ENCODE measurements at places on chromosomes 12 and 14.
A peak's percentile ranks its signal among the peaks of the same experiment; 100 is the strongest.

GRCh38 chr12:79955561-79955960 lies 20.7 kb upstream of the PPP1R12A start:
- no peak for DNase-seq

- no peak for DNase-seq
Measured at GRCh38 chr14:105143451-105144025, 25.0 kb downstream of the JAG2 start.

DNA sequence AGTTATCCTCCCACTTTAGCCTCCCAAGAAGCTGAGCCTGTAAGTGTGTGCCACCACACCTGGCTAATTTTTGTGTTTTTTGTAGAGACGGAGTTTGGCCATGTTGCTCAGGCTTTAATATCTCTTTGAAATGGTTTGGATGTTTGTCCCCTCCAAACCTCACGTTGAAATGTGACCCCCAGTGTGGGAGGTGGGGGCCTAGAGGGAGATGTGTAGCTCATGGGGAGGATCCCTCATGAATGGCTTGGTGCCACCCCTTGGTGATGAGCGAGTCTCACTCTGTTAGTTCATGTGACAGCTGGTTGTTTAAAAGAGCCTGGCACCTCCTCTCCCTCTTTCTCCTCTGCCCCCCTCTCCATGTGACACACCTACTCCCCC lies 23.6 kb upstream of the TTC7B start:
- DNase-seq, result no peak

GRCh38 chr12:49805409-49805808 lies 22.8 kb downstream of the NCKAP5L start:
- no peak for DNase-seq

DNA sequence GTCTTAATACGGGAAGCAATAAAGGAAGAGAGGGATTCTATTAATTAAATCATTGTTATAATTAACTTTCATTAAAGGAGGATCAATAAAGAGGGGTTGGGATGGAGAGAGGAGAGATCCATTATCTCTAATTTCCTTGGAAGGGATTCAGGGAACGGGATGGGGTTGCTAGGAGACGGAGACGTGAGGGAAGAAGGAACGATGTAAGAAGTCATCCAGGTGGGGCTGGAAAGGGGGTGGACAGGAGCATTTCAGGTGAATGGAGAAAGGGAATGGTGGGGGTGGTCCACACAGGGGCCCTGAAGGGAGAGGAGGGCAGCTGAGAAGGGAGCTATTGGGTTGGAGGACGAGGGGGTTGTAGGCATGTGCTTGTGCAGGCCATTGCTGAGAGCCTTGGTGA lies 17.2 kb downstream of the CALCOCO1 start:
- DNase-seq, result no peak

- no peak for DNase-seq
Measured at GRCh38 chr14:80678436-80678835, 263.1 kb downstream of the CEP128 start.

GRCh38 chr14:54675236-54676128 lies 108.6 kb downstream of the SAMD4A start:
- no peak for DNase-seq

- DNase-seq, result no peak
Measured at GRCh38 chr14:44369401-44370123, 137.5 kb downstream of the FSCB start.

DNA sequence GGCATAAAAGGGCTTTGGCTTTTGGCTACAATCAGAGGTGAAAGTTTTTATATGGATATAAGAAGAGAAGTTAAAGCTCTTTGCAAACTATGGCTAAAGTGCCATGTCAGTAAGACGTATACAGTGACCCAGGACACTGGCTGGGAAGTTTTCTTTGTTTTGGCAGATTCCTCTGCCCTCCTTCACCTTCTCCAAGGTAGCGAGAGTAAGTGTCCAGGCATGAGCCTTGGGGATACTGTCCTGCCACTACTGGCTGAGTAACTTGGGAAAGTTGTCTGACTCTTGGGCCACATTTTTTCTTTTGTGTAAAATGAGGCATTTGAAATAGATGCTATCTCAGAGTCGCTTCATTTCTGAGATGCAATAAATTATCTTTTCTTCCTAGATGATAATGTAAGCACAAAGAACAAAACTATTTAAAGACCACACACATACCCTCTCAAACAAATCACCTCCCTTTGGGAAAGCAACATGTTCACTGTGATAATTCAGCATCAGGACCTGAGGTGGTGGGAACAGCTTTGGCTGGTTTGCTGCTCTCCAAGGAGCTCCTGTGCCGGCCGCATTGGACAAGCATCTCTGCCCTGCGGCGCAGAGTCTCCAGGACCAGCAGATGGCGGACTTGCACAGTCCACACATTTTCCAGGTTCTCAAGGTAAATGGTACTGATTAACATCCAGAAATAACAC lies 106.3 kb downstream of the PTCSC3 start:
- peak; percentile 55 for DNase-seq

DNA sequence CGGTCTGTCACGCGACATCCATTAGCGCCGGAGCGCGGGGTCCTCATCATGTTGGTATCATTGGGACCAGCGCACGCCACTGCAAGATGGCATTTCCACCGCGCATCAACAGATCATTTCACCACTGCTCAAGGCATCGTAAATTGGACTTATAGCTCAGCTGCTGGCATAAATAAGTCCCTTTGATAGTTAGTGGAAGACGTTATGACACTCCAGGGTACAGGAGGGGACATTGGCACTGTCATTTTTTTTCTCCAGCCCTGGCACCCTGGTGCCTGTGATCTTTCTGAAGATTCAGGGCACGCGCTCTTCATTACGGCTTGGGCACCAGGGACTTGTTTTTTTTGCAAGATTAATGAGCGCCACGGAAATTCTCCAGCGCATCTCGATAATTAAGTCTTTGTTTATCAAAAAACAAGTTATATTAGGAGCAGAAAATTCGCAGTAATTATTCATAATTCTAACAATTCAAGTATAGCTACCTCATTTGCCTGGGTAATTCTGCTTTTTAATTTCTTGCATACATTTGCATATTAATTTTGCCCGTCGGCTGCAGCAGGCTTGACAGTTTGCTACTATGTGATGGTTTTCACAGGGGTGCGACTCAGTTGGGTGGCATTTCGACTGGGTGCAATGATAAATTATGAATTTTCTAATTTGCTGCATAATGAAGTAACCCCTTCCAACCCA lies 167.7 kb downstream of the VRK1 start:
- DNase-seq, result no peak

GRCh38 chr12:51678086-51678724 lies 87.2 kb downstream of the SCN8A start:
- peak; percentile 25 for DNase-seq

DNA sequence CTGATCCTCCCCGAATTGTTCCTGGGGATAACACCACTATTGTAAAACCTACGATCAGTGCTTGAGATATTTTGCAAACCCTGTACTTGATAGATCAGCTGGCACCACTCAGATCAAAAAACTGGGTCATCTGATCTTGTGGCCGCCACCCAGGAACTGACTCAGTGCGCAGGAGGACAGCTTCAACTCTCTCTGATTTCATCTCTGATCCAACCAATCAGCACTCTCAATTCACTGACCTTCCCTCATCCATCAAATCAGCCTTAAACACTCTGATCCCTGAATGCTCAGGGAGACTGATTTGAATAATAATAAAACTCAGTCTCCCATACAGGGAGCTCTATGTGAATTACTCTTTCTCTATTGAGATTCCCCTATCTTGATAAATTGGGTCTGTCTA lies 4.2 kb upstream of the XPOT start:
- DNase-seq, result peak; percentile 54

GRCh38 chr14:106277503-106277902 lies 751.1 kb downstream of the TMEM121 start:
- peak; percentile 32 for DNase-seq

- no peak for DNase-seq
Measured at GRCh38 chr12:108146035-108146893, 17.2 kb downstream of the WSCD2 start.

- peak; percentile 100 for DNase-seq
Measured at GRCh38 chr14:23095196-23096108, at the start of gene C14orf119. TSS of gene C14orf119 (plus strand) at chr14:23095505. CDS start at chr14:23097659, 2,154 bp downstream.

DNA sequence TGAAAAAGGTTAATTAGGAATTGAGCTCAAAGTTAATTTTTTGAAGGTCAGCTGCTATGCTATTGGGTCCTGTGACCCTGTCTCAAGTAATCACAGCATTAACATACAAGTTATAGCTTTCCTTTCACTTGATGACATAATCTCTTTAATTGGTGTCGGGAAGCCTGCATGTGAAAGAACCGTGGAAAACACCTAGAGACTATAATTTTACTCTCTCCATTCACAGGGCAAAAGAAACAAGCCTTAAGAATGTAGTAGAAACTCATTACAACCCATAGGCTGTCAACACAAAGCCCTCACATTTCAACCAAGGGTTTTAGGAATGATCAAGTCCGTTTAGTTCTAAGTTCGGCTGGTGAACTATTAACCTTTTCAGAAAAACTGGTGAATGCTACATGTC lies 104.4 kb downstream of the PPM1A start:
- no peak for DNase-seq

DNA sequence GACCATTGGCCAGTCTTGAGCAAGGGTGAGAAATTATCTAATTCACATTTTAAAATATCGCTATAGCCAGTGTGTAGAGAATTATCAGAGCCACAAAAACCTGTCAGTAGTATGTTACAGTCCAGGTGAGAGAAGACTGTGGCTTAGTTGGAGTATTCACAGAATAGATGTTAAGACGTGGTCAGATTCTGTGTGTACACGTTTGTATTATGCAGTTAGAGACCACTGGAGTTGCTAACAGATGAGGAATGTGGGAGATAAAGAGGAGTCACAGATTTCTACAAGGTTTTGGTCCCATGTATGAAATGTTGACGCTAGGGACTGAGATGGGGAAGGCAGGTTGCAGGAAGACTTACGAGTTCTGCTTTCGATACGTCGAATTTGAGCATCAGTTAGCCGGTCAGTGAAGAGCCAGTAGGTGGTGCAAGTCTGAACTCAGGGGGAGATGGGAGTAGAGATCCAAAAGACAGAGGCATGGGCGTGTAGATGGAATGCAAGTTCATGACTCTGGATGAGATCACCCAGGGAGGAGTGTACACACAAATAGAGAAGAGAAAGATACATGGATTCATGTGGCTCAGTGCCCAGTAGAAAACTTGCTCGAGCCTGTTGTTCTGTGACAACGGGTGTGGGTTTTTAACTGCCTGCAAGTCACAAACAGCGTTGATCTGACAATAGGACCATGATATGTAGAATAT lies 114.8 kb upstream of the FLRT2 start:
- DNase-seq, result no peak
